Activated T-helper 17 cell treated with anti-CD3 and anti-CD28 coated beads, Interleukin-2, amount 50 U/mL, for 72 hours (primary cell): ENCODE measurements at places on chromosomes 4 and X. TPM values are rescaled to one million over a fixed set of nuclear protein-coding genes. Genes with fewer than 3 reads are reported as not detected.

Gene F8A3
- total RNA-seq: 13.6 TPM

Gene LRRC66
- total RNA-seq: 0.34 TPM

Gene CT45A5
- not detected for total RNA-seq

Gene NUDT10
- total RNA-seq: 0.82 TPM

Gene NSD2
- total RNA-seq: 187 TPM

Gene POU4F2
- not detected for total RNA-seq

- ATAC-seq: no peak
Measured at GRCh38 chrX:5648941-5649568, 579.6 kb downstream of the NLGN4X start.

DNA sequence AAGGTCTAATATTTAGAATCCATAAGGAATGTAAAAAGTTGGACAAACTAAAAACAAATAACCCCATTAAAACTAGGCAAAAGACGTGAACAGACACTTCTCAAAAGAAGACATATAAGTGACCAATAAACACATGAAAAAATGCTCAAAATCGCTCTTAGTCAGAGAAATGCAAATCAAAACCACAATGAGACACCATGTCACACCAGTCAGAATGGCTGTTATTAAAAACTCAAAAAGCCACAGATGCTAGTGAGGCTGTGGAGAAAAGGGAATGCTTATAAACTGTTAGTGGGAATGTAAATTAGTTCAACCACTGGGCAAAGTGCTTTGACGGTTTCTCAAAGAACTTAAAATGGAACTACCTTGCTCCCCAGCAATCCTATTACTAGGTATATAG is 674.3 kb upstream of the MAGEB2 start:
- no peak for ATAC-seq

- ATAC-seq: no peak
Measured at GRCh38 chrX:81201071-81201470, 642 bp downstream of the HMGN5 start.

- no peak for ATAC-seq
Measured at GRCh38 chr4:72107456-72107855, 75.7 kb downstream of the NPFFR2 start.

- no peak for ATAC-seq
Measured at GRCh38 chrX:153397256-153397960, 3.7 kb downstream of the PNMA6E start.

DNA sequence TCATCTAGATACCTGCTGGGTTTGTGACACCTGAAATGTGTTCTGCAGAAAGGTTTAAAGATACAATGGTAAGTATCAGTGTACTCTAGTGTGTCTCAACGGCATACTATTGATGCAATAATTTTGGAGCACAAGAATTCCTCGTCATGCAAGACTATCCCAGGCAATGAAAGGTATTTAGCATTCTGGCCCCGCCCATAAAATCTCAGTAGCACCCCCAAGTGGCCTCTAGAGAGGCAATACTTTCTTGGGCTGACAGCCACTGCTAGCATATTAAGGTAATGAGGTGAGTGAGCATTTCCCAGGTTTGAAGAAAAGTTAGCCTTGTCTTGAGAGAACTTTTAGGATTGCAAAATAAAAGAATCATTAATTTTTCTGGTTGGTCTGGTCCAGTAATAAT is 24.0 kb downstream of the TAB3 start:
- peak; percentile 40 for ATAC-seq

GRCh38 chr4:142307857-142308256 is 538.2 kb downstream of the INPP4B start:
- ATAC-seq: no peak

DNA sequence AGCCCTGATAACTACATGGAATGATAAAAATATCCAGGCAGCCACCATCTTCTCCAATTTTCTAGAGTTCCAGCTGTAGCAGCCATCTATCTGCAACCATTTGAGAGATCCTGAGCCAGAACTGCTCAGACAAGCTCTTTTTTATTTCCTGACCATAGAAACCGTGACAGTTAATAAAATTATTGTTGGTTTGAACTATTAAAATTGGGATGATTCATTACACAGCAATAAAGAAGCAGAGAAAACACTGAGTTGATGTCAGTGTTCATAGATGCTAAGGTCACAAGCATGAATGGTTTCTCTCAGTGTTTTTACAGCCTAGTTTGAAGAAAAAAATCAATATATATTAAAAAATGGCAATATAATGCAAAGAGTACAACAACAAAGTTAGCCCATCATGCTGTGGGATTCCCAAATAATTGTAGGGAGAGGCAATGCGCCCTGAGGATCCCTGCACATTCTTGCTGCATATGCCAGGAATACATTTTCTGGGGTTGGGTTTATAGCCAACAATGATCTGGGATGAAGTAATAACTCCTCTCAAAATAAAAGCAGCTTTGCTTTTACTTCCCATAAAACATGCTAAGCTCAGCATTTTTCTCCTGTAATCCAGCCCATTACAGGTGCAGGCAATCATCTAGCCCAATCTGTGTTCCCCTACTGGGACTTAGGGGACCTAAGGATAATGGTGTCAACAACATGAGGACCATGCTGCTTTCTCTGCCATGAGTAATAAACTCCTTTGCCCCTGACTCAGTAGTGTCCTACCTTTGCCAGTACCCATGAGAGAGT is 84.0 kb downstream of the PABPC4L start:
- ATAC-seq: no peak

- ATAC-seq: no peak
Measured at GRCh38 chr4:2419814-2420213, 1.1 kb downstream of the CFAP99 start.

GRCh38 chr4:97531351-97531750 is 611.9 kb downstream of the STPG2 start:
- no peak for ATAC-seq

DNA sequence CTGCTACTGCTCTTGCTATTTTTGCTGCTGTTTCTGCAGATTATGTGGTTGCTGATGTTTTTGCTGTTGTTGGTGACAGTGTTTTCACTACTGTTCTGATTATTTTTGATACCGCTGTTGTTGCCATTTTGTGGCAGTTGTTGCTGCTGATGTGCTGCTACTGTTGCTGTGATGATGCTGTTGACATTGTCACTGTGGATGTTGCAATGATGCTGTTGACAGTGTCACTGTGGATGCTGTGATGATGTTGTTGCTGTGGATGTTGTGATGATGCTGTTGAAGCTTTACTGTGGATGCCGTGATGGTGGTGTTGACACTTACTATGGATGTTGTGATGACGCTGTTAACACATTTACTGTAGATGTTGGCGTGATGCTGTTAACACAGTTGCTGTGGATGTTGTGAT is 180.3 kb downstream of the EVC2 start:
- ATAC-seq: no peak
